ENCODE measurements at places on chromosomes 3 and 15.

DNA sequence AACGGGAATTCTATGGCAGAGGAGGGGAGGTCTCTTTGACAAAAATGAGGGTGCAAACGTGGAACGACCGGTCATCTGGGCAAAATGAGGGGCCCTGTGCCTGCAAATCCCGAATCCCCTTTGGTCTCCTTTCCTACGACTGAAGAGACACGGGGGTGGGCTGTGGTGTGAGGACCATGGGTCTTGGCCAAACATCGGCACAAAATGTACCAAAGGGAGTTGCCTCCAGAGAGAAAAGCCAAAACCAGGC, 498 bp downstream of the ZNF280D start:
- no peak for DNase-seq

DNA sequence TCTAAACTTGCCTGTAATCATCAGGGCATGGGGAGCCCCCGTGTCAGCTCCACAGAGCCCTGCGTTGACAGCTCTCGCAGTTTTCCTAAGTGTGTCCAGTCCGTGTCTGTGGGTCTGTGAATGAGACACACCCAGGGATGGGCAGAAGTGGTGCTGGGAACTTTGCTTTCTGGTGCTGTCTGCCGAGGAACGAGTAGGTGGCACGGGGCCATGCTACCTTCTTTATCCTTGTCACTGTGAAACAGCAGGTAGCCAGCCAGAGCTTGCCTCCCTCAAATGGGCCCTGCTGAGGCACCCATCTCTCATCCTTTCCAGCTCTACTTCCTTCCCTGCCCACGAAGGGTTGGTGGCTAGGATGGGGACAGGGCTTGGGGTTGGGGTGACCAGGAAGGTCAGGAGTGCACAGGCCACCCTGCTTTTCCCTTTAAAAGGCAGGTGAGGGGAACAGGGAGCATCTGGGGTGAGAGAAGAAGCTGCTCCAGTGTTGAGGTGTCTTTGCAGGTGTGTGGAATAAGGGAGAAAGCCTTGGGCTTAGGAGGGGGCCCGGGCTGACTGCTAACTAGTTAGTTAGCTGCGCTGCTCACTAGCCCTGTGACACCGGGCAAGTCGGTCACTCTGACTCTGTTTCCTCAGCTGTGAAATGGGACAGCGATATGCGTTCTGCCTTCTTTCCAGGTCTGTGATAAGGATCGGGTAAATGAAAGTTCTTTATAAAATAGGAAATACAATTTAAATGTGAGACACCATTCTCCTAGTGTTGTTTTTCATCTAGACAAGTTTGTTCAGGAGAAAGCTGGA, 27.9 kb downstream of the PDIA5 start:
- DNase-seq = no peak

GRCh38 chr3:49151610-49152009, 14.5 kb downstream of the CCDC71 start:
- DNase-seq = no peak

DNA sequence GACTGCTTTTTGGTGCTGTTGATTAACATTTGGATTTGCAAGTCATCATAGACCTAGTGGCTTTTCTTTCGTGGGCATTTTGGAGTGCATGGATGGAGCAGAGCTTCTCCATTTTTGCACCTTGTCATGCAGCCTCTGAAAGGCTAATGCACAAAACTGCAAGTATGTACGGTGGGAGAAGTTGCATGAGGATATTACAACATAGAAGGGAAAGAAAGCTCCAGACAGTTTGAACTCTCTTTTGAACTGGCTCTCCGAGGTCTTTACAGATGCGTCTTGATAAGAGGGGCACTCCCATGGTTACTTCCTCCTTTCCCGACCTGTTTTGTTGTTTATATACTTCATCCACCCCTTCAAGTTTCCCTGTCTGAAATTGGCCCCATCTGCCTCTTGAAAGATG, 147.1 kb upstream of the GBE1 start:
- DNase-seq = no peak

DNA sequence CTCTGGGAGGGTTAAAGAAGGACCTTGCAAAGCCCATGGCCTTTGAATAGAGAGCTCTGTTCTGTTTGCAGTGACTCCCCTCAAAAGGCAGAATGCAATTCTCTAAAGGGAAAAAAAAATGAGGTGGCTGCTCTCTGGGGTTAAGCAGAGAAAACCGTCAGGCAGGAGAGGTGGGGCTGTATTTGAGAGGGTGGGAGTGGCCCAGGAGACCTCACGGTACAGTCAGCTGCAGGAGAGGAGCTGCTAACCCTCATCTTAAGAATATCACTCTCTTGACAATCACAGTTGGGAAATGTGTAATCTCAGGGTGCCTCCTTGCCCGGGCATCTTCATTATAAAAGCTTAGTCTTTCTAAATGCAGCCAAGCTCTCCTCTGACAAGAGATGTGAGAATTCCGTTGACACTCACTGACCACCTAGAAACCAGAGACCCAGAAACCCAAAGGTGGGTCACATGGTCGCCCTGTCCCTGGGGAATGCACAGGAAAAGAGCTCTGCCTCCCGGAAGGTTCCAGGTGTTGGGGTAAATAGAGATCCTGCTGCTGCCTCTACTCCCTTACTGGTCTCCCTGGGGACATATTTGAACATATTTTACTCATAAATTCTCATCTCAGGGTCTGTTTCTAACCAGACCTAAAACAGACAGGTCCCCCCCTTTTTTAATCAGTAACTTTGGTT, 159.1 kb upstream of the CTDSPL start:
- no peak for DNase-seq

- DNase-seq = no peak
Observed at GRCh38 chr15:101448336-101448735, 41.2 kb downstream of the PCSK6 start.

- no peak for DNase-seq
Observed at GRCh38 chr3:33590541-33590940, 127.5 kb downstream of the CLASP2 start.

GRCh38 chr15:99436542-99437314, 129.1 kb upstream of the MEF2A start:
- DNase-seq = no peak

DNA sequence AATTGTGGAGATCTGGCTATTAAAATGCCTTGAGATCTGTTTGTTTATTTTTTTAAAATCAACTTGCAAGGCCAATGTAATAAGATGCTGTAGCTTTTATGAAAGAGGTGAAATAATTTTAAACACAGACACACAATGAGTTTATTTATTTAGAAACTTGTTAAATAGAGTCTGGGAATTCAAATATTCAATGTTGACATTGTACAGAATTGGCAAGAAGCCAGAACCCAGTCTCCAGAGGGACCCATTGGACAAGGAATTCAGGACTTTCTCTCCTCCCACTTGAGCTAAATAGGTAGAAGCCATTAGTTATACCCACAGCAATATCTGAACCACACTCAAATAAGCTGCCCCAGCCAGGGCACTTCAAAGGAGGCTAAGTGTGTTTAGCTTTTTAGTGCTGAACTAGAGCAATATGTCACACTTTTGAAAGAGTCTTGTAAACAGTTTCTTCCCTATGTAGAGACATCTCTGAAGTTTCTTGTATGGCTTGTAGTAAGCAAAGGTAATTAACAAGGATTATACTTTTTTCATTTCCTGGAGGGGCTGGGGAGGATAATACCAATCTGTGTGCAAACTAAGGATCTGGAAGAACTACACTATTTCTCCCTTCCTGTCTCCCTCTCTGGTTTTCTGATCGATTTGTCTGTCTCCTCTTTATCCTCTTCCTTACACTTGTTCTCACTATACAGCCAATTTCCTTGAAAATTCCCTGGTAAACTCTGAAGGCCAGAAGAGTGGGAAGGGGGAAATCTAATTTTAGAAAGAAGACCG, 6.0 kb downstream of the MECOM start:
- no peak for DNase-seq

DNA sequence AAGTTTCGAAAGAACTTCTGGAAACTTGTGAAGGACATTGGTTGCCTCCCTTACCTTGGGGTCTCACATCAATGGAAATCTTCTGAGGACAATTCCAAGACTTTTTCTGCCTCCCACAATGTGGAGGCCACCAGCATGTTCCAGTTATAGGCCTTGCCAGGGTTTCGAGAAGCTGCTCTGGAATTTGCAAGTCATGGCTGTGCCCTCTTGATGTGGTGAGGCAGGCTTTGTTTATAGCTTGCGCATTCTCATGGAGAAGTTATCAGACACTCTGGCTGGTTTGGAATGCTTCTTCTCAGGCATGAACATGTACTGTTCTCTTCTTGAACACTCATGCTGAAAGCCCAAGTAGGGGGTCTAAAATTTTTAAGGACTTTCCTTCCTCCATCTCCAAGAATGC, 4.1 kb downstream of the CXCR6 start:
- DNase-seq = no peak

GRCh38 chr3:197478746-197479668, 76.8 kb downstream of the BDH1 start:
- DNase-seq = no peak

GRCh38 chr3:194714564-194714963, 28.9 kb downstream of the FAM43A start:
- DNase-seq = no peak

DNA sequence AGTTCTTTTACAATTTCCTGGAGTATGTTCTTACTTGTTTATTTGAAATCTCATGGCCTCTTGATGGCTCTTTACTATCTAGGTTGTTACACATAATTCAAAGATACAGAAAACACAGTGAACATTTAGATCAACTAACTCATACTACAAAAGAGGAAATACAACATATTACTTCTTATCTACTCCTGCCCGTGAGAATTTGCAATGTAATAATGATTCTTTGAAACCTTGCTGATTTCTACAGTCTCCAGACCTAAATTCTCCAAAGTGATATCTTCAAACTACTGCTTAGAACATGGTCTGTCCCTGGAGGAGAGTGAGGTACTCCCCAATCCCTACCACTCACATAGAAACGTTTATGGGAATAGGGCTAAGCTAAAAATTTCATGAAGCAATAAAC, 29.9 kb upstream of the GOLGA8B start:
- DNase-seq = no peak

GRCh38 chr3:64489361-64490044, 198.3 kb downstream of the ADAMTS9 start:
- DNase-seq = no peak

GRCh38 chr3:30474371-30474770, 132.0 kb upstream of the TGFBR2 start:
- no peak for DNase-seq

DNA sequence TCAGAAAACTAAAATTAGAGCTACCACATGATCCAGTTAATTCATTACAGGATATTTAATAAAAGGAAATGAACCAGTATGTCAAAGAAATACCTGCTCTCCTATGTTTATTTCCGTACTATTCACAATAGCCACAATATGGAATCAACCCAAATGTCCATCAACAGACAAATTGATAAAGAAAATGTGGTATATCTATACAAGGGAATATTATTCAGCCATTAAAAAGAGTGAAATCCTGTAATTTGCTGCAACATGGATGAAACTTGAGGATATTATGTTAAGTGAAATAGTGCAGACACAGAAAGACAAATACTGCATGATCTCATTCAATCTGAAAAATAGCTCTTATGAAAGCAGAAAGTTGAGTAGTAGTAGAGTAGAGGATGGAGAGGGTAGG, 33.7 kb upstream of the ALCAM start:
- DNase-seq = no peak

GRCh38 chr3:128280481-128281052, 127.3 kb downstream of the EEFSEC start:
- no peak for DNase-seq

GRCh38 chr3:90032980-90033641, 925.7 kb downstream of the EPHA3 start:
- no peak for DNase-seq

DNA sequence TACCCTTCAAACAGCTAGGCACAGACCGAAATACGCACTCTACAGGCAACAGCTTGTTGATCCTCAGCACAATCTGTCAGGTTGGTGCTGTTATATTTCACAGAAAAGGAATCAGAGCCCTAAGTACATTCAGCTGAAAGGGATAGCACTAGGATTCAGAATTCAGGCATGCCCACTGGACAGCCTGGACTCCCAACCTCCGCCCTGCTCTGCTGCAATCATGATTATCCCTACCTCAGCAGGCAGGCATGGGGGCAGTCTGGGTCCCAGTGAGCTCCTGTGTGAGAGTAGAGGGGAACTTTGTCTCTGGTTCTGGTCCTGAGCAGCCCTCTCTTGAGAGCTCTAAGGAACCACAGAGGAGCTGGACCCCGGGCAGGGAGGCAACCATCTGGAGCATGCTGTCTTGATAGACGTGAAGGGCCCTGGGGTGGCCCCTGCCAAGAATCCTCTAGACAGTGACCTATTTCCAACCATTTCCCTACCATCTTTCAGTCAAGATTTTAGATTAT, 23.4 kb upstream of the NOX5 start:
- no peak for DNase-seq

GRCh38 chr15:92883876-92884435, 16.2 kb upstream of the CHD2 start:
- DNase-seq = no peak

DNA sequence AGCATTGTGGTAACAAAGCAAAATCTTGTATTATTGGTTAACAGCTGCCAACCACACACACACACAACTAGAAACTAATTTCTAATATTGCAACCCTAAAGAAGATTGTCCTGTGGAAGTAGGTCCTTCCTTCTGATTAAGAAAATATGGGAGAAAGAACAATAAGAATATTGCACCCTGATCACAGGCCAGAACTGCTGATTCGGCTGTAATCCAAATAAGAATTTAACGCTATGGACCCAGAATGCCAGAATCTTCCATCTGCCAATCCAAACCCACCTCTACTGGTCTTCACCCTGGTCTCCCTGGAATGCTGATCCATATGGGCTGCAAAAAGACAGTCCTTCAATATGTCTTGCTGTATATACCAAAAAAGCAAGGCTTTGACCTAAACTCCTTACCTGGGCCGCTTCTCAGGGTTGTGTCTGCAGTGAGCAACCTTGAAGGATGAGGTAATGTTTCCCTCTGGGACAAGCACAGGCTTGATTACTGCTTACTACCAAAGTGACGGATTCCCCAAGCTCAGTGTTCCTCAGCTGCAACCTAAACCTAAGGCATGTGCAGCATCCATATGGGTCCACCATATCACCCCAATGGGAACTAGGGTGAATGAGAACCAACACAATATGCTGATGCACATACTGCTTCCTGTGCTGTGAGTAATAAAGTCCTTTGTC, 8.0 kb downstream of the CCDC14 start:
- no peak for DNase-seq

GRCh38 chr3:123871946-123872345, 12.2 kb downstream of the MYLK start:
- DNase-seq = no peak

DNA sequence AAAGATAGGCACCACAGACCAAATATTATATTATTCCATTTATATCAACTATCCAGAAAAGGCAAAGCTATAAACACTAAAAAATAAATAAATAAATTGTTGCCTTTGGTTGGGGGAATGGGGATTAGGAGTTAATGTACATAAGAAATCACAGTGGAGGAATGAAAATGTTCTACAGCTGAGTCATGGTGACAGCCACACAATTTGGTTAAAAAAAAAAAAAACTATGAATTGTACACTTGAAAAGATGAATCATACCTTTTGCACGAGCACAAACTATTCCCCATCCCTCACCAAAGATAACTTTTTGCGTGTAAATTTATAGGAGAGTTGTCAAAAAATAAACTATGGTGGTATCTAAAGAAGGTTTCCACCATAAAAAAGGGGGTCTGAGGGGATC, 103.2 kb downstream of the TBC1D5 start:
- no peak for DNase-seq

Data from CD4-positive, alpha-beta T cell treated with Interleukin-15 for 1 hour (primary cell).